ENCODE measurements at places on chromosomes 1 and 21.

DNA sequence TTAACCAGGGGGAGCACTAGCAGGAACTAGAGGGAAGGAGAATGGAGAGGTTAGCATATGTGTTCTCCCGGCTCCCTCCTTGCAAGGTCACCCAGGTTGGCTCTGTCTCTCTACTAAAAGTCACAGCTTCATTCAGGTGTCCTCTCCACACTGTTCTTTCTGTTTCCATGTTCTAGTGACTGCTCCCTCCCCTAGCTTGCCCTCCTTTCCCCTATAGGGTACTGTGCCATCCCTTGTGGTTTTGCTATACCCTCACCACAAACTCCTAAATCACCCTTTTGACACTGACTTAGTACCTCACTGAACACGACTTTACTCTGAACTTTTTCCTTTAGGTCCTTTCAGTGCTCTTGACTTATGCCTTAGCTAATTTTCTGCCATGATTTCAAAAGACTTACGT lies 389.3 kb downstream of the ST6GALNAC3 start:
- DNase-seq = no peak

GRCh38 chr21:46325073-46325912 lies 1.3 kb downstream of the PCNT start:
- peak; percentile 25 for DNase-seq

DNA sequence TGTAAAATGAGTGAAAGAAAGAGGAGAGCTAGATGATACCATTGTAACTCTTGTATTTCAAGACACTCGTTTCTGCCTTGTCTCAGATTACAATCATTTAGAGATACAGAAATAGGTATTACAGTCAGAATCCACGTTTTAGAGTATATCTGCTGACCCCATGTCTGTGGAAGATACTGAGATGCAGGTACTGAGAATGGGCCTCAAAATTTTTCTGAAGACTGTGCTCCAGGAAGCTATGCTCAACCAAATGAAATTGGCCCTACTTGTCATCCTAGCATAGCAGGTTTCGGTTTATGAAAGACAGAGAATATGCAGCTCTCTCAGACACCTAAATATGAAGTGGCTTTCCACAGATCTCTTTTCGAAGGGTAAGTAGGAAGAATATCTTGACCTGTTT lies 6.0 kb upstream of the WARS2 start:
- DNase-seq = no peak

DNA sequence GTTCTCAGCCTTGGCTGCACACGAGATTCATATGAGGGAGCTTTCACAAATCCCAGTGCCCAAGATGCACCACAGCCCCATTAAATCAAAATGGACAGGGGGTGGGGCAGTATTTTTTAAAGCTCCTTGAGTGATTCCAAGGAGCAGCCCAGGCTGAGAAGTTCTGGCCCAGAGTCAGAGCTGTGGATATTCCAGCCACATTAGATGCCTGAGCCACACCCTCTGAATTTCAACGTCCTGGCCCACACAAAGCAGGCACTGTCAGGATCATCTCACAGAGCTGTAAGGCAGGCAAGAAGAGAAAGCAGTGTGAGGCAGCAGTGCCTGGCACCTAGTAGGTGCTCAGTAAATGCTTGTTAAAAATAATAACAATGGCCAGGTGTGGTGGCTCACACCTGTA lies 37.4 kb downstream of the PAX7 start:
- DNase-seq = no peak

DNA sequence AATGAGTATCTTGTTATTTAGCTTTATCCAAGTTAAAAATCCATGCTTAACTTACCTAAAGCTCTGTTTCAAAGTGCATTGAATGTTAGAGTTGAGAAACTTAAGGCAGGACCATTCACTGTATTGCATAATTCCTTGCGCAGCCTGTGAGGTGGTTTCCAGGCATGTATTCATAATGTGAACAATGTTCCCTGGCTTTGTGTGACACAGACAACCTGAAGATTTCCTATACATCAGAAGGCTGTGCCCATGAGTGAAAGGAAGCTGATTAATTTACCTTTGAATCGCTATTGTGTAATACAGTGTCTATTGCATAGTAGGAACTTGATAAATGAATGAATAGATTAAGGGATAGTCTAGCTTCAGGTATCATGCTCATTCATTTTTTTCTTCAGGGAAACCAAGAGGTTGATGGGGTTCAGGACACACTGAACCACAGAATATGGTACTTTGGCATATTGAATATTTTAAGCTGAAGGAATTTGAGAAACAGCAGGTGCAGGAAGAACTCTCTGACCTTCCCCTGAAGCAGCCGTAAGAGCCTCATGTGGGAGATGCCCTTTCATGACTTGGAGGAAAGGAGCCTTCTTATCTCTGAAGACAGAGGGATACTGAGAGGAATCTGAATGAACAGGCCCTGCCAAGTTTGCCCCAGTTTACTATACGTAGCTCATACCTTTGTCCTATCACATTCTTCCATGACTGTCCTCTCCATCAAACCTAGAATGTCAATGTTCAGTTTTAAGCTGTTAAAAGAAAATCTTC lies 88.6 kb upstream of the GNG12 start:
- DNase-seq = no peak

DNA sequence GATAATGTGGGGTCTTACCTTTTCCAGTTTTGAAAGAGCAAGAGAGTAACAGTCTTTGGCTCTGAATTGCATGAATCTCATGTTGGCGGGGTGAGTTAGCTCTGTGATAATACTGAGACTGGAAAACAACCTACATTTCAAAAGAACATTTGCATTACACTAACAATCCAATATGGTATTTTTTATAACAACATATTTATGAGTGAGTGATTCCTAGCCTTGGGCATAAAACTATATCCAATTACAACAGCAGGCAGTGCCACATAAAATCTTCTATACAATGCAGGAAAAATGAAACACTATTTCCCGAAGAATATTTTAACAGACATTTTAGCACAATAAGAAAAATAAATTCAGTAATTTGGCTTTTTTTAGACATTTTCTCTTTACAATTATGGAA lies 303.0 kb downstream of the KCNT2 start:
- no peak for DNase-seq

DNA sequence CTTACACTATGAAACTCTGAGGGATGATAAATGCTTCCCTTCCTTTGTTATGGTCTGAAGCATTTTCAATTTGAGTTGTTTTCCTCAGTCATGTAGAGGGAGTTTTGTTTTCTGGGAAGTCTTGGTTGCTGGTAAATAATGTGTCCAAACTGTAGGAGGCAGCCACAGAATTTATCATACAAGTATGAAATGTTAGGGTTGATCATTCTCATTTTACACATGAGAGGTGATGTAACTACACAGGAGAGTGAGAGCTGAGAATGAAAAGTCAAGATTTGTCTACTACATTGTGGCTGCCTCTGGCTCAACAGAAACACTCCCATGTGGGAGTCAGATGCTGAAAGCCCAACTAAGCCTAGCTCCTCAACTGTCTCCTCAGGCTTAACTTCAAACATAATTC lies 182.5 kb upstream of the SGIP1 start:
- DNase-seq = no peak

GRCh38 chr21:35565204-35565611 lies 495.1 kb downstream of the SETD4 start:
- no peak for DNase-seq

DNA sequence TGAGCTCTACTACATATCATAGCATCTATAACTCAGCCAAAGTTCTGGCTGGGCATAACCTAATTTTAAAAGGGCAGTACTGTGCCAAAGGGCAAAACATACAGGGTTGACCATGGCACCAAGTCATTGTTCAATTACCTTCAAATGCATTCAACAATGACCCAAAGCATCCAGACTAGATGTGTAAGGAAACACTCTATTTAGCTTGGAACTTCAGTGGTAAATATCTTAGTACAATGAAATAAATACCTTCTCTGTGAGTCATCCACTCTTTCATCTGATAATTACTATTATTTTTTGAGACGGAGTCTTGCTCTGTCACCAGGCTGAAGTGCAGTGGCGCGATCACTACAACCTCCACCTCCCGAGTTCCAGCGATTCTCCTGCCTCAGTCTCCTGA lies 70.0 kb downstream of the NVL start:
- DNase-seq = no peak

- DNase-seq = peak; percentile 52
Observed at GRCh38 chr1:36516372-36517010, 33.8 kb upstream of the CSF3R start.

DNA sequence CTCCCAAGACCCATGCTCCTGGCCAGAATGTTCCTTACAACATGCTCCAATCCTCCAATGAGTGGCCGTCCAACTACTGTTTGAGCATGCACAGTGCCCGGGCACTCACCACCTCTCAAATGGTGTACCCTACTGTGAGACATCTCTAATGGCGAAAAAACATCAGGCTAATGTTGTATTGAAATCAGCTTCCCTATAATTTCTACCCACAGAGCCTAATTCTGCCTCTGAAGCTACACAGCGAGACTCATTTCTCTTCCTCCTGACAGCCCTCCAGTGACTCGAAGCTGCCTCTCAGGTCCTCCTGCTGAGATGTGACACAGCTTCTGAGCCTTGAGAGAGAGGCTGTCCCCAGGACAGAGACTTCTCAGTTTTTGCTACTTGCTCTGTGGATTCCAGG lies 130.7 kb downstream of the FAM78B start:
- peak; percentile 22 for DNase-seq

DNA sequence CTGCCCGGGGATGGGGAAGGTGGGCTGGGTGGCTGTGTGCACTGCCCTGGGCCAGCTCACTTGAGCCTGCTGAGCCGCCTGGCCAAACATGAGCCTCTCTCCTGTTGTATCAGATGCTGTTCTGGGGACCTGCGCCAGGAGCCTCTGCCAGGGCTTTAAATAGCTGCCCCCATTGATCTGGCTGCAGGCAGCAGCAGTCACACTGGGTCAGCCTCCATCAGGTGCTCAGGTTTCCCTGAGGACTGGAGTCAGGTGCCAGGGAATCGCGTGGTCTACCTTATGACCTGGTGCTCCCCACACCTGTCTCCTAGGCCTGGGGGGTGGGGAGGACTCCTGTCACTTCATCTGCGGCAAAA lies 700 bp upstream of the CCDC28B start:
- no peak for DNase-seq

GRCh38 chr21:31647650-31648049 lies 11.8 kb upstream of the SOD1 start:
- DNase-seq = no peak

- no peak for DNase-seq
Observed at GRCh38 chr1:201374364-201374763, 3.1 kb downstream of the TNNT2 start.

GRCh38 chr1:213409971-213410370 lies 358.9 kb downstream of the RPS6KC1 start:
- DNase-seq = no peak

- no peak for DNase-seq
Observed at GRCh38 chr1:158179301-158180041, 1.2 kb upstream of the CD1D start.

- no peak for DNase-seq
Observed at GRCh38 chr21:40766381-40766780, 80.6 kb downstream of the DSCAM start.

- DNase-seq = peak; percentile 64
Observed at GRCh38 chr1:28139025-28139712, 37.3 kb downstream of the PTAFR start.

All from pons (tissue), 1 donor.